ENCODE measurements at places on chromosomes 13 and 19.

GRCh38 chr13:40185414-40185813 is 481.0 kb downstream of the FOXO1 start:
- no peak for DNase-seq

- no peak for DNase-seq
These were observed 83.9 kb downstream of the ING1 start for GRCh38 chr13:110797230-110797877.

- DNase-seq, result no peak
These were observed 1.9 kb downstream of the PPP1R12C start for GRCh38 chr19:55115446-55116065.

DNA sequence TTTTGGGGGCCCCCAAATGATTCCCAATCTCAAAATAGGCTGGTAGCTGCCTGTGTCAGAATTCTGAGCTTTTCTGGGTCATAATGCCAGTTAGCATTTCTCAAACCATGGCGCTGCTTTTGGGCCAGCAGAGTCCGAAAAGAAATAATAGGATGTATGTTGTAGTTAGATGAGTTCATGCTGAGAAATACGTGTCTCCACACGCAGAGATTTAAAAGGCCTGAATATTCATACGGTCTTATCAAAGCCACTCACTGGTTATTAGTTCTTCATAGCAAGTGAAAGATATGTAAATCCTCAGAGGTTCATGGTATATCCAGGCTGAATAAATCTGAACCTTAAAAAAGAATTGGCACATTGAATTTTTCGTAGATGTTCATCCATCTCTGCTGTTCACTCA is 124.5 kb downstream of the SHISA2 start:
- no peak for DNase-seq

GRCh38 chr19:38592940-38593339 is 24.8 kb downstream of the MAP4K1 start:
- DNase-seq, result no peak

DNA sequence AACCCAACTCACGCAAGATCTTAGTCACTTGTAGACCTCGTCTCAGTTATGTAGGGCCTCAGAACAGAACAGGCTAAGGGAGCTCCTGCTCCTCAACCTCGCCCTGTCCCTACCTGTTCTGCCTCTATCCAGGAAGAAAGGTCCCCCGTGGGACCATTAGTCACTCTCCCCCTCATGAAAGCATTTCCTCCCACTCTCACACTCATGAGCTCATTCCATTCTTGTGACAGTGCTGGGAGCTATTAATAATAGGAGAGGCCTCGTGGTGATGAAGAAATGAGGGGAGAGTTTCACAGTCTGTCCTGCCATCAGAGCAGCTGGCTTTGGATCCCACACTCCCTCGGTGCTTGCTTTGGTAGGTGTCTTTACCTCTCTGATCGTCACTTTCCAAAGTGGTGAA is 10.2 kb downstream of the PPP2R1A start:
- no peak for DNase-seq

DNA sequence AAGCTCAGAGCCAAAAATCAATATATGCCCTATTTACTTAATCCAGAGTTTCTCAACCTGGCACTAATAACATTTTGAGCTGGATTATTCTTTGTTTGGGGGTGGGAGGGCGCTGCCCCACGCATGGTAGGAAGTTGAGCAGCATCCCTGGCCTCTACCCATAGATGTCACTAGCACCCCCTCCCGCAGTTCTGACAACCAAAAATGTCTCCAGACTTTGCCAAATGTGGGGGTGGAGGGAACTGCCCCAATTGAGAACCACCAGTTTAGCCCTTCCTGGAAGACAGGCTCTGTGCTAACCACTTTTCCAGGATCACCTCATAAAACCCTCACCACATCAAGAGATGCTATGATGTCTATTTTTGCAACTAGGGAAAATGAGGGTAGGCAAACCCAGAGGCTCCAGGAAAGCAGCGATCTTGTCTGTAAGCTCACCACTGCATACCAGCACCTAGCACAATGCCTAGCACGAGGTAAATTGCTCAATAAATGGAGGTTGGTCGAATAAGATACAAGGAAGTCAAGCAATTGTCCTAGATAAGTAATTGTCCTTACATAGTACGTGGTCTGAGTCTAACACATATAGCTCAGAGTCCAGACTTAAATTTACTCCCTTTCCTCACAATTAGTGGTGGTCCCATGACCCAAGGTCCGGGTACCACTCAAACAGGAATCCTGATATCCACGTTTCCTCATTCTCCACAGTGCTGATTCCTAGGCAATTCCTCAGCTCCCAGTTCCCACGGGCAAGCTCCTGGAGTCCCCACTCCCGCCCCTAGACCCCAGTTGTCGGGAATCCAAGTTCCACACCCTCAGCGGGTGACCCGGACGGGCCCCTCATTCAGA is 892 bp downstream of the TRIR start:
- no peak for DNase-seq

DNA sequence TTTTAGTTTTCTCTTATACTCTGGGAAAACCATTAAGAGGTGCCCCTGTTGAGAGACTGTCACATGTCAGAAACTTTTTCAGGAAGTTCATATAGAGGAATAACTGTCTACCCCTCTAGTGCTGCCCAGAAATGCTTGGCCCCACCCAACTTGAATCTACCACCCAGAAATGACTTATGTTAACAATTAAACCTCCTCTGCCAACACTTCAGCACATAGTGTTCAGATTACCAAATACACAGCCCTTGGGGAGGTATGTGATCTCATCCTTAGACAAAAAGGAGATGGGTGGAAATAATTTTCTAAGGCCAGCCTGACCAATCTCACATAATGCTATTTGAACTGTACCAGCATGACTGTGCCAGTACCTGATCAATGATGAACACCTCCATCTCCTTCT is 35.6 kb downstream of the CCDC169 start:
- no peak for DNase-seq

GRCh38 chr19:33054623-33055022 is 10.1 kb downstream of the RHPN2 start:
- DNase-seq, result no peak

Data from chondrocyte (in vitro differentiated cells).